ENCODE measurements at places on chromosomes 1 and 21.
A peak's percentile ranks its signal among the peaks of the same experiment; 100 is the strongest.

GRCh38 chr1:209485167-209485566 is 98.3 kb upstream of the CAMK1G start:
- peak; percentile 76 for DNase-seq

DNA sequence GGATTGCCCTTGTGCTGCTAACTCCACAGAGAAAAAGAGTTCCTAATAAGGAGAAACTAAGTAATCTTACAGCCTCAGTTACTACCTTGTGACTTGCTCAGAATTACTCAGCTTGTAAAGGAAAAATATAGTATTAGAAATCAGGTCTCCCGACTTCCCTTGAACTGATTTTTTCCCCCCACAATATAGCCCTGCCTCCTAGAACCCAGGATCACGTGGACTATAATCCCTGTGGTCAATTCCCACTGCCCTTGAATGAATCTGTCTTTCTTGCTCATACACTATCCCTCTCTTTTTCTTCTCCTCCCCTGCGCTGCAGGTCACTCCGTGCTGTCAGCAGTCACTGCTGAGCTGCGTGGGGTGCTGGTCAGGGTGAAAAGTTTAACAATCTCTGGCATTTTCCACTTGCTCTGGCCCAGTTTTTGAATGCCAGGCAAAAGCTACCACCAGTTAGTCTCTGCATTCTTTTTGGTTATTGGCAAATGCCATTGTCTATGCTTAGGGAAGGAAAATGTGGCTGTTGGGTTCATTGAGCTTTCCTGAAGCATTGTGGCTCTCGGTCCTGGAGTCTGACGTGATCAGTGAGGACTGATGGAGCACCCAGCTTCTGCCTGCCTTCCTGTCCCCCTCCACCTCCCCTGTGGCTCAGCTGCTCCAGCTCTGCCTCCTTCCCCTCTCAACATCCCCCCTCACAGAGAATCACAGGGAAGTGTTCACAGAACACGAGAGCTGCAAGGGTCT is 1.9 kb upstream of the MYOC start:
- no peak for DNase-seq

GRCh38 chr1:87292684-87293493 is 35.8 kb upstream of the LMO4 start:
- DNase-seq = peak; percentile 70

GRCh38 chr21:33972539-33972938 is 56.9 kb upstream of the ATP5PO start:
- no peak for DNase-seq

DNA sequence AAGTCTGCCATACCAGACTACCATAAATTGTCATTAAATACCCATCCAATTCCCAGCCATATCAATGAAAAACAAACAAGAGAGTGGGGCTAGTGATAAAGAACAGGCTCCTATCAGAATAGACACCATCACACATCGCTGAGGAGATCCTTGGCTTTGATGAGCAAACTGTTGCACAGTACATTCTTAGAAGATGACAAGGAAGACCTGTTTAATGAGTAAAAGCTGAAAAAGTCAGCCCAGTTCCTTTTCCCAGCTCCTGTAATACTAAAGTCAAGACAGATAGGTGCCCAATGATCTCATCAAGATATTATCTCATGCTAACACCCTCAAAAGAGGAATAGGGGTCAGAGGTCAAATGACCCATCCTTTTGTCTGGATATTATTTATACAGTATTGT is 164.5 kb upstream of the COA6 start:
- no peak for DNase-seq

DNA sequence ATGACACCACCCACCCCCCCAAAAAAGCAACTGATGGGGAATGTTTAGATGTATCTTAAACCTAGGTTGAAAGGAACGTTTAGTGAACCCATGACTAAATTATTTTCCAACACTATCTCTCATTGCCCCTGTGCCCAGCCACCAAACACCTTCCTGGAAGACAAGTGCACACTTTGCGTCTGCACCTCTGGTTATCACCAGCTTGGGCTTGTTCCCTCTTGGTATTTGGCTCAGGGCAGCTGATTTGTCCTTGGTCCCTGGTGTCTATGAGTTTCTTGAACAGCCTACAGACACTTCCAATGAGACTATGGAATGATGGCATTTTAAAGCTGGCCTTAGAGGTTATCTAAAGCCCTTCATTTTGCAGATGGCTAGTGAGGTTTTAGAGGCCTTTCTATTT is 15.5 kb upstream of the RIMKLA start:
- no peak for DNase-seq

DNA sequence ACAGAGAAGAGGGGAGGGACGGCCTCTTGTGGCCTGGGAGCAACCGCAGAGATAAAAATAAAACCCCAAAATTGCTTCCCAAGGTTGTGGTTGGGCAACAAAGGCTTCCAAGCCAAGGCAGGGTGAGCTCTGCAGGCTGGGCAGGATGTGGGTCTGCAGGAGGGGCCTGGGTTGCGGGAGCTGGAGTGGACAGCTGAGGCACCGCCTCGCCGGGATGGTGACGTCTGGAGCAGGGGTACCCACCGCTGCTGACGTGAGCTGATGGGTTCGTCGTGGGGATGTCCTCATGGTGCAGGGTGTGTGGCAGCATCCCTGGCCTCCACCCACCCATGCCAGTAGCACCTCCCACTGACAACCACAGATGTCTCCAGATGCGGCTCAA is 3.7 kb downstream of the AURKAIP1 start:
- DNase-seq = no peak

DNA sequence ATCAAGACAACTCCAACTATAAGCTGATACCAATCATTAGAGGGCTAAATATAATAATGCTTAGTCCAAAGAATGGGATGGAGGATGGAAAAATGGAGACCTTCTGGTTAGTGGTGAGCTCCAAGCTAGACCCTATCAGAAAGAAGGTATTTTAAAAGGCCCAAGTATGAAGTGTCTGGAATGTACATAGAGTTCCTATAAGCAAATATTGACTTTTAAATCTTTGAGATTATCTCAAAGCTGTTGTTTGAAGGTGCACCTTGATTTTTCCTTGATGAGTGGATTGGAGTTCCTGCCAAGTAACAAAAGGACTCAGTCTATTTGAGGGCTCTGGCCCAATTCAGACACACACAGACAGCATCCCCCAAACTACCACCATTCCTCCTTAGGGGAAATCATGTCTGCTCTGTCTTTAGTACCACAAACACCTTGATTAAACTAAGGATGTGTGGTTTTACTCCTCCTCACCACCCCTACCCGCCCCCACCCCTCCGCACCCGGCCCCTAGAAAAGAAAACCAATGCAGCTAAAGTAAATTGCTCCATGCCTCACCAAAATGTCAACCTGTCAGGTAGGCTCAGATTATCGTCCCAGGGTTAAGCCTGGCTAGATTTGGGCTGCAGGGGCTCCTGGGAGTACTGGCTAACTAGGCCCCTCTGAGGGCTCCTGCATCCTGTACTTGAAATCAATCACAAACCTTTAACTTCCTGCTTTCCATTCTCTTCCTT is 59.4 kb downstream of the CDC7 start:
- no peak for DNase-seq

DNA sequence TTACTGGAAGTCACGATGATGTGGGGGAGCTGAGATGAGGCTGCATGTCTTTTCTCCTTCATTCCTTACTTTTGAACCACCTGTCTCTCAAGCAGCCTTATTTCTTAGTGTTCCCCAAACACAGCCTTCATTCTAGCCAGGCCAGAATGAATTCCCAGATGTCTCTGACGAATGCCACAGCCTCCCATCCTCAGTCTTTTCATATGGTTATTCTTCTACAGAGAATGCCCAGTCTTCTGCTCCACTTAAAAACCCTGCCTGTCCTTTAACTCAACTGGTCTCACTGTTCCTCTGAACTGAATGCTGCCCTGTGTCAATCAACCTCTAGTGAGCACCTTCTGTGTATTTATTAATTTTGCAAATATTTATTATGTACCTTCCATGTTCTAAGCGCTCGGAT is 156.2 kb downstream of the PLA2G4A start:
- no peak for DNase-seq

GRCh38 chr21:16563795-16564194 is 834.0 kb downstream of the USP25 start:
- no peak for DNase-seq

DNA sequence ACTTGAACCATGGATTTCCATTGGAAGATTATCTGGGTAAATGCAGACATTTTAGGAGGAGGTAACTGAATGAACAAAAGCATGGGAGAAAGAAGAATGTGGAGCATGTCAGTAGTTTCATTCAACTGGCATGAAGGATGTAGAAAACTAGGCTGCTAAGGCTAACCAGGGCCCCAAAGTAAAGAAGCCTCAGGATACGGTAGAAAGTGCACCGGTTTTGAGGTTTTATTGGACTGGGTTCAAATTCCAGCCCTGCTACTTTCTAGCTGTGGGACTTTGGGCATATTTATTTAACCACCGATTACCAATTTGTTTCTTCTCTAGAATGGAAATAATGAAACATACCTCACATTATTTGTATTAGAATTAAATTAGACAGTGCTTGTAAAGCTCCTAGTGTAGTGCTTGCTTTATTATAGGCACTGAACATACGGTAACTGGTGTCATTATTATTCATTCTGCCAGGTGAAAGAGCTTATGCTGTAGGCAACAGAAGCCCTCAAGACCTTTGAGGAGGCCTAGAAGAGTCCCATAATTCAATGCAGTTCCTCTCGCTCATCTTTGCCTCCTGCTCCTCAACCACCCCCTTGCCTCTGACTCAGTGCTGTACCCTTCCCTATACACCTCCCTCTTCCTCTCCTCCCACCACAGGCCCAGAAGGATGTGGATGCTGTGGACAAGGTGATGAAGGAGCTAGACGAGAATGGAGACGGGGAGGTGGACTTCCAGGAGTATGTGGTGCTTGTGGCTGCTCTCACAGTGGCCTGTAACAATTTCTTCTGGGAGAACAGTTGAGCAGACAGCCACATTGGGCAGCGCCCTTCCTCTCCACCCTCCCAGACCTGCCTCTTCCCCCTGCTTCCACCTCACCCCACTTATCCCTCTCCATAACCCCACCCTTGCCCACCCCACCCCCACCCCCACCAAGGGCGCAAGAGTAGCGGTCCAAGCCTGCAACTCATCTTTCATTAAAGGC is 2.5 kb upstream of the CHTOP start:
- no peak for DNase-seq

GRCh38 chr1:119009312-119009655 is 21.1 kb upstream of the TBX15 start:
- DNase-seq = no peak

Measured in NCI-H1105 treated with DMSO at 0.1 percent for 48 hours (cell line).